Activated CD4-positive, alpha-beta T cell treated with anti-CD3 and anti-CD28 coated beads, Interleukin-10, Interleukin-2, amounts not matched to agents 100 ng/mL and 50 ng/mL, durations not matched to agents 16 hours and 8 hours (primary cell): ENCODE measurements at places on chromosomes 13 and 19.

DNA sequence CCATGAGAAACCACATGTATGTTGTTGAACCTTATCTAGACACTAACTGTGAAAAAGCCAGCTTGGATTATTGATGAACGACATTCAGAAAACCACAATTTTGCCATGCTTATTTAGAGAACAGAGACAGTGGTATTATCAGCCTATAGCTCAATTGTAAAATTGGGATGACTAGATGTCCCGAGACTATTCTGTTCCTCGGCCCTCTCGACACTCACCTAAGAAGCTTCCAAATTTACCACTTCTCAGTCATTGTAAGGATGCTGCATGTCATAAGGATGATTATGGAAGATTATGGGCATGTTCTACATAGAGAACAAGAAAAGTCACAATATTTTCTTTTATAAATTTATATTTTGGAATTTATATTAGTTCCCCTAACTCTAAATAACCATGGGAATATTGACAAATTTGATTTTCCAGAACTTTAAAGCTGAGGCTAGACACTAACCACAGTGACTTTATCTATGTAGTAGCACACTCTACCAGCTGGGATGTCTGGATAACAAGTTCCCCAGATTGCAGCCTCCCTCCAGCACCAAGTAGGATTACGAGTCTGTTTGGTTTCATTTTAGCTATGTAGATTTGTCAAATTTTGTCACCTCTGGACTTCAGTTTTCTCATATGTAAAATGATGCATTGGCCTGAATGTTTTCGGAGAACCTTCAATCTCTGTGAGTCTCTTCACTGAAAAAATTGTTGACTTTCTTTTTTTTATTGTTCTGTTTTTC, 513.6 kb downstream of the IRS2 start:
- DNase-seq, result no peak

- no peak for DNase-seq
These were observed 14.7 kb upstream of the USP12 start for GRCh38 chr13:27186295-27186694.

GRCh38 chr13:89750371-89750770, 1597.1 kb upstream of the MIR17HG start:
- no peak for DNase-seq

GRCh38 chr19:3046698-3047495, 15.4 kb downstream of the TLE5 start:
- no peak for DNase-seq

- DNase-seq, result no peak
These were observed 700.0 kb downstream of the SLITRK6 start for GRCh38 chr13:85099245-85099644.

DNA sequence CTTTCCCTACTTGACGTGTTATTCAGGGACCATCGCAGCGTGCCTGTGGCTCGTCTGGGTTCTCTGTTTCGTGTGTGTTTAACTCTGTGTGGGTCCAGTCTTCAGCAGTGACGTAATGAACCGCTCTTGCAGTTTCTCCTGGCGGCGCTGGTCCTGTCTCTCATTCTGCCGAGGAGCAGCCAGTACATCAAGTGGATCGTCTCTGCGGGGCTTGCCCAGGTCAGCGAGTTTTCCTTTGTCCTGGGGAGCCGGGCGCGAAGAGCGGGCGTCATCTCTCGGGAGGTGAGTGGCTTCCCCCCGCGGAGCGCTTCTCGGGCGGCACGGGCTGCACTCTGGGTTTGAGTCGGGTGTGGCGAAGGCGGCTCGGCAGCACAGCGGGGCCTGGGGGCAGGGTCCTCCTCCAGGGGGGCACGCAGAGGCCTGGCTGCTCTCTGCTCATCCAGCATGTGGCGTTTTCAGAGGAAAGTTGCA, 36.3 kb upstream of the TFDP1 start:
- no peak for DNase-seq
